ENCODE measurements at places on chromosomes 11 and 22.

DNA sequence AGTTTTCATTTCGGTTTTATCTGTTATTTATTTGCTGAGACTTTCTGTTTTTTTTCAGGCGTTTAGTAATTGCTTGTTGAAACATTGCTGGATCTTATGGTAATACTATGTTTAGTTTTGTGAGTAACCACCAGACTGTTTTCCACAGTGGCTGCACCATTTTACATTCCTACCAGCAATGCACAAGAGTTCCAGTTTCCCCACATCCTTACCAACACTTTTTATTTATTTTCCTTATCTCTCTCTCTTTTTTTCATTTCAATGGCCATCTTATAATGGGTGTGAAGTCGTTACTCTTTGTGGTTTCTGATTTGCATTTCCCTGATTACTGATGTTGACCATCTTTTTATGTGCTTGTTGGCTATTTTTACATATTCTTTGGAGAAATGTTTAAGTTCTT lies 23.7 kb downstream of the USP47 start:
- DNase-seq, result no peak

GRCh38 chr22:33772745-33773144 lies 147.5 kb downstream of the LARGE1 start:
- no peak for DNase-seq

DNA sequence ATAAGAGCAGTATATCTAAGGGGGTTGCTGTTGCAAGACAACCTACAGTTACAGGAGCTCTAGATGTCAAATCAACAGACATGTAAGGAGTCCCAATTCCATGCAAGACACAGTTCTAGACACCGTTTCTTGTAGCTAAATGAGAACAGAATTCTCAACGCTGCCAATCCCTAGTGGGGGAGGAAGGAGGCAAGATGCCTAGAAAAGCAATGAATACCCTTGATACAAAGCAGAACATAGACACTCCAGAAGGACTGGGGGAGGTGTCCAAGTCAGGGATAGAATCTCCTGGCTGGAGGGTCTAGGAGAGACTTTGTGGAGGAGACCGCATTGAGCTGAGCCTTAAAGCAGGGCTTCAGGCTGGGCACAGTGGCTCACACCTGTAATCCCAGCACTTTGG lies 280.2 kb downstream of the BUD13 start:
- DNase-seq, result no peak

DNA sequence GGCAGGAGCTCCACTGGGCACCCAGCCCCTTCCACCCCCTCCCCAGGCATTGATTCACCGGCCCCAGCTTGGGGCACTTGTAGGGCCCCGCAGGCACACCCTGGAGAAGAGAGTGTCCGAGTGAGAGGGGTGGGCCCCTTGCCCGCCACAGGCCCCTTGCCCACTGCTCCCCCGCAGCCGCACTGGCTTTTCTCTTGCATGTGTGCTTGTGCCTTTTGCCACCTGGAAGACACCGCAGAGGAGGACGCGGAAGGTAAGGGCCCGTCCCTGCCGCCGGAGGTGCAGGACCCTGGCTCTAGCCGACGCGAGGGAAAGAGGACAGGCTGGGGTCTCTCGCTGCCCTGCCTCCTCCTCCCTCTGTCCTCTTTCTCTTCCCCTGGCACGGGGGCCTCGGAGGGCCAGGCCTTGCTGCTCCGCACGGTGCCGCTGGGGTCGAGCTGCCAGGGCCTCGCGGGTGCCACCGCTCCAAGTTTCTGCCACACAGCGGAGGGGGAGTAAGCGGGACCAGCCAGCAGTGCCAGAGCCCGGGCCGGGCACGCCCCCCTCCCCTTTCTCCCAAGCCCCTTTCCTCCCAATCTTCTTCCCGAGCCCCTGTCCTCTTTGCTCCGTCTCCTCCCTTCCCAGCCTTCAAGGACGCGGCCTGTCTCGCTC lies 9.5 kb downstream of the TNNT3 start:
- no peak for DNase-seq

- DNase-seq, result no peak
Observed at GRCh38 chr11:12702999-12703453, 28.8 kb downstream of the TEAD1 start.

DNA sequence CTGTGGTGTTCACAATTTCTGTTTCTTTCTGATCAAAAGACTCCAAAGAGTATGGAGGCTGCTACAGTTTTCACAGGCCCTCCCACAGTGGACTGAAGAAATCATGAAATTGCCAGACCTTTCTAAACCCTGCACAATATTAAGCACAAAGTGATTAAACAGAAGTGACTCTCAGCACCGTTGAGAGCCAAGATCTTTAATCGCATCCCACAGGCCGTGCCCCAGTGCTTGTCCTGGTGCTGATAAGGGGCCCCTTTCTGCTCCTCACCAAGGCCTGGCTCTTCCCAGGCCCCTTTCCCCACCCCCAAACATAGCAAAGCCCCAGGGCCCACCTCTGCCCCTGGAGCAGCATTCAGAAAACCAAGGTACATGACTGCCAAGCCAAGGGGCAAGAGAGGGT lies 57.4 kb upstream of the BMAL1 start:
- DNase-seq, result no peak

Data from NCI-H524 (cell line).